ENCODE measurements at places on chromosomes 2 and 18.

- DNase-seq: no peak
These were observed 286.7 kb upstream of the CYRIA start for GRCh38 chr2:16952368-16952767.

- DNase-seq: no peak
These were observed 92.4 kb downstream of the ZNF236 start for GRCh38 chr18:76914796-76915195.

DNA sequence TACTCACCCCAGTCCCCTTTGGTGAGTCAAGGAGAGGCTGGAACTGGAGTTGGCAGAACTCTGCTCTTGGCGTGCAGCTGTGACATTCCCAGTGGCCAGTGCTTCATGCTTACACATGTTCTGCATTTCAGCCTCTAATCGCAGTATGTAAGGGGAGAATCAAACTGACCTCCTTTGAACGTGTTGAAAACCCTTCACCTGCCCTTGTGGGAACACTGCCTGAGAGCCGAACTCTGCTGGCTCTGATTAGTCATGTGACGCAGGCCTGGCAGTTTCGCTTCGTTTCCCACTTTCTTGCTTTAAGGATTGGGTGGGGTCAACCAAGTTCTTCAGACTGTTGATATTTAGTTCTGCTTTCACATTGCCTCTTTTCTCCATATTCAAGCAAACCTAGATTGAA is 173.8 kb upstream of the BCL2L11 start:
- no peak for DNase-seq

DNA sequence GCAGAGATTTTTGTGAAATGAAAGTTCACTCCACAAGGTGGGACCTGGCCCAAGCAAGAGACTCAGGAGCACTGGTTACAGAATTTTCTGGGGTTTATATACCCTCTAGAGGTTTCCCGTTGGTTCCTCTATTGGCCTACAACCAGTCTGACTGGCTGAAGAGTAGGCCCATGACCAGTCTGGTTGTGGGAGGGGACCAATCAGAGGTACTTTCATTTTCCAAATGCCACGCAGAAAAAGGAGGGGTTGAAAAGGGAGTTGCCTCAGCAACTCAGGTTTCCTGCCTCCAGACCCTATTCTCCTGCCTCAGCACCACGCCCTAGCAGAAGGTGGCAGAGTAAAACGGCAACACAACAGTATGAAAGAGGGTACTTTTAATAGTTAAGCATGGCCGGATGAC is 98.4 kb downstream of the COLEC12 start:
- DNase-seq: no peak

- DNase-seq: no peak
These were observed 97.9 kb downstream of the ATL2 start for GRCh38 chr2:38279201-38279600.

DNA sequence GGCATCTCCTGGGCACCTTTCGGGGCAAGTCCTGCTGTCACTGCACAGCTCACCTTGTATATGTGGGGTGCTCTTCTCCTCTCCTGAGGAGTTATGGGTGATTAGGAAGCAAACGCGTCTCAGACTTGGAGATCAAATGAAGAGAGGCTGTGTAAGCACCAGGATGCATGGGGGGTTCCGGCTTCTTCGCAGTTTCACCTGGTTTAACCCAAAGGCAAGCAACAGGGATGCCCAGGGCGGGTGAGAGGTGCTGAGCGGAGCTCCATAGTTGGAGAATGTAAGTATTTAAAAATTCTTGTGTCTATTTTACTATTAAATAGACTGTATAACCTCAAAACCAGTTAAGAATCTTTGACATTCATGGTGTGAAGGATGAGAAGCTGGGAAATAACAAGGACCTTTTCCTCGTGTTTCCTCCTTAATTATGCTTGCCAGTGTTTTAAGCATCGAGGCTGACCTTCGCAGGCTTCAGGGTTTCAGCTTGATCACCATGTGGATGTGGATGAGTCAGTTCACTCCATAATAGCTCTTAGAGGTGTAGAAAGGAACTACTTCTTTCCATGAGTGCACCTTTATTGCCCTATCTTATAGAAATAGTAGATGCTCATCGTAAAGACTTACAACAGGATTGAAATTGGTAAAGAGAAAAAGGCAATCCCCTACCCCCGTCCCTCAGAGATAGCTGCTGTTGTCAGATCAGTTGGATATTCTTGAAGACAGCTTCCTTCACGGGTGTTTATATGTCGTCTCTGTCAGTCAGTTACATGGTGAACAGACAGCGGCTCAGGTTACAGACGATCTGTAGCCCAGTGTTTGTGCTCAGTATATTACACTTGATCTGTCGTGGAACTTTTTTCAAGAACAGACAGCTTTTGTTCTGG is 201.1 kb downstream of the AGAP1 start:
- no peak for DNase-seq

- no peak for DNase-seq
These were observed 14.0 kb upstream of the ST6GAL2 start for GRCh38 chr2:106899786-106900530.

- DNase-seq: no peak
These were observed 122.1 kb downstream of the PKP4 start for GRCh38 chr2:158578703-158579330.

- DNase-seq: peak; percentile 8
These were observed 33.3 kb downstream of the NDUFA10 start for GRCh38 chr2:239991689-239992314.

DNA sequence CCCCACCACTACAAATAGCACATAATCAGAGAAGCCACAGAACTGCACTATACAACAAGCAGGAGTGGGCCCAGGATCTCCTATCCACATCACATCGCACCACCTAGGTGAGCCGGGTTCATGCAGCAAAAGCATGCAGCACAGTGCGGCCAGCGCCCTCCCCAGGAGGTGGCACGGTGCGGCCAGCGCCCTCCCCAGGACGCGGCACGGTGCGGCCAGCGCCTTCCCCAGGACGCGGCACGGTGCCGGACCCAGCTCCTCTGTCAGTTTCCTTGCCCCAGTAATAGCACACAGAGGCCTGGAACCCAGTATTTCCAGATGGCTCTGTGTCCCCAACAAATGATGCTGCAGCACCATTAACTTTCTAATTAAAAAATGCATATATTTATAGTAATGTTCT is 114.1 kb downstream of the EIPR1 start:
- DNase-seq: no peak

GRCh38 chr18:45526114-45526841 is 89.0 kb upstream of the SLC14A2 start:
- DNase-seq: no peak

DNA sequence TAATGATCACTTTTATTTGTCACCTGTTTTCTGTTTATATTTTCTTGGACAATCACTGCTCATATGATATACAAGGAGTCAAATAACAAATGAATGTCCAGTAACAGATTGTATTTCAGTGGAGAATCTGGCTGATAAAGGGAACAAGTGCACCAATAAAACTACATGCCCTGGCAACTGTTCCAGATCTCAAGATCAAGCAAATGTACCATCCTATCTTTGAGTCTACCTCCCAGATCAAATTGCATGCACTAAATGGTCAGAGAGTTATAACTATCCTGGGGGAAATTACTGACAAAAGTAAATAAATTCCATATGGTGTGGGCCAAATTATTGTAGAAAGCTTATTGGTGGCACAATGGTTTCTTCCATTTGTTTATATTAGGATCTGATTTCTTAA is 452.8 kb downstream of the MBD2 start:
- DNase-seq: no peak

DNA sequence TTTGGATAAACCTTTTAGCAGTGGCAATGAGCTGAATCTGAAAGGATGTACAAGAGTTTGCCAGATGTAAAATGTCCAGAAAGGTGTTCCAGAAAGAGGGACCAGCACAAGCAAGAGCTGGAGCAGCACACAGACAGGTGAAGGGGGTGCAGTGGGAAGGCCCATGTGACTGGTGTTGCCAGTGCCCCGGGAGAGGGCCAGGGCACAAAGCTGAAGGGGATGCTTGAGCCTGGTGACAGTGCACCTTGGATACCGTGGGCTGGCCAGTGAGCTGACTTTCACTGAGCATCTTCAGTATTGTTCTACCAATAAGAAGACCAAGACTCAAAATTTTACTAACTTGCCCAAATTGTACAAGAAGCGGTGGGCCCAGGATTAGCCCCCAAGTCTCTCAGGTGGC is 132.3 kb upstream of the ALPP start:
- DNase-seq: no peak

- no peak for DNase-seq
These were observed 201.8 kb downstream of the KLHL29 start for GRCh38 chr2:23586741-23587306.

DNA sequence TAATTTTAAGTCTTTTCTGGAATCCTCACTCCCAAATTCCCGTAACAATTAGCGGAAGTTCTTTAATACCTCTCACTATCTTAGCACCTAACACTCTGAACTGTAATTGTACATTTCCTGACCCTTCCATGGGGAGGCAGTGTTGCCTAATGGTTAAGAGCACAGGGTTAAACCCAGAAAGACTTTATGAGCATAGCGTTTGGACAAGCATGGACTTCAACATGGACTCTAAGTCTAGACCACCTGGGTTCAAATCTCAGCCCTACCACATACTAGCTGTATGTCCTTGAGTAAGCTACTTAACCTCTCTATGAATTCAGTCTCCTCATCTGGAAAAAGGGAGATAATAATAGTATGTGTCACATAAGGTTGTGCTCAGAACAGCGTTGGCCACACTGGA is 13.0 kb downstream of the ANTXR1 start:
- no peak for DNase-seq

- DNase-seq: no peak
These were observed 48.1 kb downstream of the CYRIA start for GRCh38 chr2:16617282-16618266.

GRCh38 chr2:20194097-20195015 is 30.6 kb downstream of the SDC1 start:
- DNase-seq: no peak

- no peak for DNase-seq
These were observed 1.1 kb downstream of the TMEM169 start for GRCh38 chr2:216082805-216083204.

- DNase-seq: no peak
These were observed 207.8 kb downstream of the ATAD2B start for GRCh38 chr2:23718931-23719700.

DNA sequence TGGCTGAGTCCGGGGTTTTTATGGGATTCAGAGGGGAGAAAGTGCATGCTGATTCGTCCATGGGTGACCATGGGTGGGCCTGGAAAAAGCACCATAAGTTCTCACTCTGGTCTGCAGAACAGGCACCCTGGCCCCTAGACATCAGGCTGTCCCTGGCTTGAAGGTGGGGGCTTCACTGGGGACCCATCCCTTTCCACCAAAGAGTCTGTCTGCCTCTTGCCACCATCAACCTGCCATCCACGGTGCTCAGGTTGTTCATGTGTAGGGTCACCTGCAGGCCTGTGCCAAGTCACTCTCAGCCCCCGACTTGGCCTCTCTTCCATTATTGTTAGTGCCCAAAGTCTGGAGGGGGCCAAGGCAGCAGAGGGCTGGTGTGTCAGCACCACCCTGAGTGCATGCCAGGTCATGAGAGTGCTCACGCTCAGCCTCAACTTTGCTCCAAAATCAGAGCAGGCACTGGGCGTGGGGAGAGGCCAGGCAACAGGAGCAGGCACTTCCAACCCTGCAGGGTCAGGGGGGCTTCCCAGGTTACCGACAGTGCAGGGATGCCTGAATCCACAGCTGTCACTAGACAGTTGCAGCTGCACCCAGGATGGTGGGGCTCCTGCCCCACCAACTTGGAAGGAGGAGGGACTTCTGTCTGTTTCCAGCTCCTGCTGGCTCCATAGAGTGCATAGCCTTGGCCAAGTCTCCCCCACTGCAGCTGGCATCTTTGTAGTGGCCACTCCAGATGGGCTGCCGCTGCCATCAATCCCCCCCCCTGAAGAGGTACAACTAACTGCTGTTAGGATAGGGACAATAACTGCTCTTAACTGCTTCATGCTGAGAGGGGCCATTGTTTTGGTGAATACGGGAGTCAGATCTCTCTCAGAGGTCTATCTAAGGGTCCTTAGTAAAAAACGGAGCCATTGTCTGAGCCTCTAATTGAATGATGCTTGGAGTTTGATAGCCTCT is 209.3 kb downstream of the AKAIN1 start:
- DNase-seq: no peak

- DNase-seq: no peak
These were observed 231.6 kb upstream of the SMAD2 start for GRCh38 chr18:48161911-48162698.

- peak; percentile 28 for DNase-seq
These were observed 87.7 kb downstream of the SH3YL1 start for GRCh38 chr2:175880-176820.

DNA sequence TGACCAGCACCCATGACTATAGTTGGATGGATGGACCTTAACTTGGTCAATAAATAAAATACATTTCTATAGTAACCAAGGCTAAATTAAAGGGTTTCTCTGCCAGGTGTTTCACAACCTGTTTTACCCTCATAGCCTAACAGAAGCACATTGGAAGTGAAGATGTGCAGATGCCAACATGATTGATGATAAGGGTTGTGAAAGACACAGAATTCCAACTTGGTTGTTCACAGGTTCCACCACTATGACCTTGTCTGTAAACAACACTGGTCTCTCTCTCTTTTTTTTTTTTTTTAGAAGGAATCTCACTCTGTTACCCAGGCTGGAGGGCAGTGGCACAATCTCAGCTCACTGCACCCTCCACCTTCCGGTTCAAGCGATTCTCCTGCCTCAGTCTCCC is 37.5 kb upstream of the PTH2R start:
- no peak for DNase-seq

Data from activated CD4-positive, alpha-beta T cell treated with anti-CD3 and anti-CD28 coated beads, Interleukin-2, amount 50 U/mL, for 24 hours (primary cell).